ENCODE measurements at places on chromosomes 13 and 19. TPM values are rescaled to one million over a fixed set of nuclear protein-coding genes. Genes with fewer than 3 reads are reported as not detected.

PTGER1 gene
- 1.7 TPM for total RNA-seq

ATP12A gene
- total RNA-seq, result 0.06 TPM

DNA sequence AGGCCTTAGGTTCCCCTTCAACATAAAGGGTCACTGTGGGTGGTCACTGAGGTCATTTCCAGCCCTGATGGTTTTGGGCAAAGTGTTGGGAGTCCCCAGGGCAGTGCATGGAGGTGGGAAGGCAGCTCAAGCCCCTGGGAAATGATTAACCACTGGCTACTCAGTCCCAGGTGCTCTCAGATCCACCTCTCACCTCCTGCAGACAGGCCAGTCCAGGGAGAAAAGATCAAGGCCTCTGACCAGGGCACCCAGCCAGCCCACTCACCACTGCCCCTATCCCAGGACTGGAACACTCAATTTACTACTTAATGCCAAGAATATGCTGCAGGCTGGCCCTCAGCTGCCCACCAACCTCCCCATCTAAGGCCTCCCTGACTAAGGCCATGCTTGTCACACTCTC is 1307.9 kb downstream of the UQCRFS1 start:
- no peak for DNase-seq

TMEM221 gene
- total RNA-seq, result not detected

DNA sequence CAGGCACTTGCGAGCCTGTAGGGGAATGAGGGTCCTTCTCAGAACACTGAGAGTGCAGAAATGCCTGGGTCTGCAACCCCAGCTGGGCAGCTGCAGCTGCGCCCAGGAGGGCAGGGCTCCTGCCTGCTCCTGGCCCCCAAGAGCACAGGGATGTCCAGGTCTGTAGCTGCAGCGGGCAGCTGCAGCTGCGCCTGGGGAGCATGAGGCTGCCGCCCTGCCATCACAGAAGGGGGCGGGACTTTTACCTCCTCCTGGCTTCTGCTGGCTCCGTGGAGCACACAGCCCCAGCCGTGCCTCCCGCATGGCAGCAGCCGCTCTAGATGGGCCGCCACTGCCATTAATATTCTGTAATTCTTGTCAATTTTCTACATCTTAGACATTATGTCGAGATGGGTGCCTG is 17.8 kb downstream of the CPB2 start:
- DNase-seq, result no peak

GRCh38 chr13:38417241-38417640 is 67.6 kb downstream of the UFM1 start:
- no peak for DNase-seq

ELF1 gene
- total RNA-seq, result 30.5 TPM

CGB3 gene
- not detected for total RNA-seq

DNA sequence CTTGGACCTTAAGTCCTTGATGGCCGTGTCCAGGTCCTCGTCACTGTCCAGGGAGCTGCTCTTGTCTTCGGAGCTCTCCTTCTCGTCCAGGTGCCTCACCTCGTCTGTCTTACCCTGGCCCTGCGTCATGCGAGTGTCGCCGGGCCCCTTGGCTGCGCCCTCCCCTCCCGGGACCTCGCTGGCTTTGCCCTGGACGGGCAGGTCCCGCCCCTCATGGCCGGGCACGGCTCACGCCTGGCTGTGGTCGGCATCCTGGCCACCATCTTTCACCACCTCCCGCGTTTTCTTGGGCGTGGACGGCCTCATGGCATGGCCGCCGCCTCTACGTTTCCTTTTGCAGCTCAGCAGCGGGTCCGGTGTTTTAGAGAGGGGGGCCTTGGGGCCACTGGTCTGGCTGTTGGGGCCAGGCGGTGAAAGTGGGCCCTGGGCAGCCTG is 14.8 kb downstream of the RB1 start:
- no peak for DNase-seq

DNA sequence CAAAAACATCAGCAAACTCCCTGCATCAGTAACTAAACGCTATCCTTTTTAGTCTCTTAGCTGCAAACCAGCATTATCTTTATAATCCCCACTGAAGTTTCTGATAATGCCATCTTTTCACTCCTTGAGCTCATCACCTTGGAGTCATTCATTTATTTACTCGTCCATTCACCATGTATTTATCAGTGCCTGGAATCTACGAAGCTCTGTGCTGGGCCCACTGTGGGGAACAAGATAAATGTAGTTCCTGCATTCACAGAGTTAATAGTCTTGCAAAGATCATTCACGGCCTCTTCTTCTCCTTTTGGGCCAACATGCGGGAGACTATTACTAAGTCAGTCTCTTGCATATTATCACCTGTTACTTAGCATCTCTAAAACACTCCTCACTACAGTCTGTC is 89.4 kb downstream of the HS6ST3 start:
- DNase-seq, result no peak

DNA sequence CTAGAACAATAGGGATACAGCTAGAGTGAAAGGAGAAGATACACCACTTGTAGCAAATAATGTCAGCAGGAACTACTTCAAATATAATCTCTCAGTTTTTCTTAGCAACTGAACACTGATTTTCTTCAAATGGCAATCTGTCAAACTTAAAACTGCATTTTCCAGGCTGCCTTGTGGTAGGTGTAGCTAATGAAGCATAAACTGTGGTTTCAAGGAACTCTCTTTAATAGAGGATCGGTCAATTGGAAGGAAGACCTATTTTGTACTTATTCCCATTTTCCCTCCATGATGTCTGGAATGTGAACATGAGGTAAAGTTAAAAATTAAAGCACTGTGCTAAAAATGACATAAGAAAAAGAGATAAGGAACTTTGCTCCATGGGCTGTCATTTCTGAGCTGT is 1261.9 kb downstream of the PCDH17 start:
- DNase-seq, result no peak

GRCh38 chr19:16328824-16329482 is 4.3 kb downstream of the KLF2 start:
- DNase-seq, result no peak

DNA sequence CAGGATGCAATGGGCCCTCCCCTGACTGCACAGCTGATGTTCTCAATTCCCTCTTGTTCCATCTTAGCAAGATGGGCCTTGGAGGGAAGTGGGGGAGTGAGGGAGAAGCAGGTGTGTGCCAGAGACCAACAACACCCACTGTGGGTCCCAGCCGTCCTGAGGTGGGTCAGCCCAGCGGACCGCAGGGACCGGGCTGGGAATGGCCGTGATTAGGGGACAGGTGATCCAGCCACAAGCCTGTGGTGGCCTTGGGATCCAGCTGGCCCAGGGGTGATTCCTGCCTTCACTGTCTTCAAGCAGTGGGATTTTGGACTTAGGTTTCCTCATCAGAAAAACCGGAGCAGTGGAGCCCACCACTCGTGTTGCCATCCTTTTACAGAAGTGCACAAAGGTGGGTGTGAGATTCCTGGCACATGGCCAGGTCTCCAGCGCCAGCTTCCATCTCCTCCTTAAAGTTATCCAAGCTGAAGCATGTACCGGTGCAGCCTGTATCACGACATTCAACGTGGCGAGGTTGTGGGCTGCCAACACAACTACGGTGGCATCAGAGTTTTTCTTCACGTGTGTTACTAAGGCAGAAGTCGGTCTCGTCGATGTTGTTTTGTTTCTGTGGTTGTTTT is 9.0 kb upstream of the ATP11A start:
- no peak for DNase-seq

DNA sequence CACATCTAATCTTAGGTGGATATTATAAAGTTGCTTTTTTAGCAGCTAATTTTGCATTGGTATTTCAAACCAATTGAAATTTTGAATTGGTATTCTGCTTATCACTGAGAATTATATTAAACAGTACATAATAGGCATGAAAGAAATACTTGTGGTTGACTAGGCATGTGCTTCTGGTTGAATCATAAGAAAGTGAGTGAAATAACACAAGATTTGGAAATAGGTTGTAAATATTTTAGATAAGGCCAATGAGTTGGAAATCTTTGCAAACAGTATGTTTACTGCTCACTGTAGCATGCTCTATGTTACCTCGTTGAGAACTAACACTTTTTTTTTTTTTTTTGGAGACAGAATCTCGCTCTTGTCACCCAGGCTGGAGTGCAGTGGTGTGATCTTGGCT is 66.8 kb upstream of the RFC3 start:
- DNase-seq, result no peak

FAAP24 gene
- 7.6 TPM for total RNA-seq

MRI1 gene
- total RNA-seq, result 37.2 TPM

- DNase-seq, result no peak
Measured at GRCh38 chr19:17406887-17407196, 1.4 kb upstream of the BST2 start.

GRCh38 chr19:55216461-55217198 is 7.3 kb upstream of the PTPRH start:
- DNase-seq, result peak; percentile 93

DNA sequence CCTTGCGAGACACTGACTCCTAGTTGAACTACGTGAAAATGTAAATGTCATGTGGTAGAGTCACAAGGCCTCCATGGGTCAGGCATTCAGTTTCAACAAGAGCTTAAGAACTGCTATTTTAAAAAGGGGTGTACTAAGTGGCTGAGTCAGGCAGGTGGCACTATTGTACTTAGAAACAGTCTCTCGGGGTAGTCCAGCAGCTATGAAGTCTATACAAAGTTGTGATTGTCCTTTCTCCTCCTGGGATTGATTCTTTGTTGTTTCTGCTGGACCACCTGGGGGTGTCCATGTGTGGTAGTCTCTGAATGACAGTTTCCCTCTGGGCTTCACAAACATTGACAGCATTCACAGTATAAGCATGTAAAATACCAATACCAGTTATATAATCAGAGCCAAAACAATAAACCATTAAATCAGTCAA is 33.0 kb downstream of the UGGT2 start:
- DNase-seq, result peak; percentile 68

ATCAY gene
- total RNA-seq, result not detected

DNA sequence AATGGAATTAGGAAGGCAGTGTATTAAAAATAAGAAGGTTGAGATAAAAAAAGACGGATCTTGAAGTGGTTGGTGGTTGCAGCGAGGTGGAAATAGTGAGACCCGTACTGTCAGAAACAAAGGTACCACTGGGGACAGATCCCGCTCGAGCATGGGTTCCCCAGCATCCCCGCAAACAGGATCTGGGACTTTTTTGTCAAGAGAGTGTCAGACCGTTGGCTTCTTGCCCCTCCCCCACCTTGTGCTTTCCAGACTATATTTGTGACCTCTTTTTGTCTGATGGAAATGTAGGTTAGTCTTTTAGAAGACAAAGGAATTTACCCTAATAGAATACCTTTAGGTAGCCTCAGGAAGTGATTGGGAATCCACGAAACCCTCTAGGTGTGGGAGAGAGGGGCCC is 4.2 kb downstream of the GATAD2A start:
- DNase-seq, result no peak

DNA sequence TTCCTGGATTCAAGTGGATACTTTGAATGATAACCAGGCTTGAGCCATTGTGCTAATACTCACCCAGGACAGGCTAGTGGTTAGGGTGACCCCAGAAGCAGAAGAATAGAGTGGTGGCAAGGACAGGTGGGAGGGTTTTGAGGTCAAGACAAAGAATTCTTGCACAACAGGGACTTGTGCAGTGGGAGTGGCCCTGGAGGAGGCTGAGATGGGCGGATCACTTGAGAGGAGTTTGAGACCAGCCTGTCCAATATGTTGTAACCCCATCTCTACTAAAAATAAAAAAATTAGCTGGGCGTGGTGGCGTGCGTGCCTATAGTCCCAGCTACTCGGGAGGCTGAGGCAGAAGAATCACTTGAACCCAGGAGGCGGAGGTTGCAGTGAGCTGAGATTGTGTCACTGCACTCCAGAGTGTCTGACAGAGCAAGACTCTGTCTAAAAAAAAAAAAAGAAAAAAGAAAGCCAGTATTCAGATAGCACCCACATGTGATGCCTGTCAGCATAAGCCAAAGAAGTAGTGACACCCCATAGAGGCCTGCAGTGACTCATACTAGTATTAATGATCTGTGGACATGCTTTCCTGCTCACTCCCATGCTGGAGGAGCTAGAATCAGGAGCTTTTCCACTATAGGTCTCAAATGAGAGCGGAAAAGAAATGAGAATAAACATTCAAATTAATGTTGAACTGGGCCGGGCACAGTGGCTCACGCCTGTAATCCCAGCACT is 78.7 kb downstream of the RNF17 start:
- no peak for DNase-seq

DNA sequence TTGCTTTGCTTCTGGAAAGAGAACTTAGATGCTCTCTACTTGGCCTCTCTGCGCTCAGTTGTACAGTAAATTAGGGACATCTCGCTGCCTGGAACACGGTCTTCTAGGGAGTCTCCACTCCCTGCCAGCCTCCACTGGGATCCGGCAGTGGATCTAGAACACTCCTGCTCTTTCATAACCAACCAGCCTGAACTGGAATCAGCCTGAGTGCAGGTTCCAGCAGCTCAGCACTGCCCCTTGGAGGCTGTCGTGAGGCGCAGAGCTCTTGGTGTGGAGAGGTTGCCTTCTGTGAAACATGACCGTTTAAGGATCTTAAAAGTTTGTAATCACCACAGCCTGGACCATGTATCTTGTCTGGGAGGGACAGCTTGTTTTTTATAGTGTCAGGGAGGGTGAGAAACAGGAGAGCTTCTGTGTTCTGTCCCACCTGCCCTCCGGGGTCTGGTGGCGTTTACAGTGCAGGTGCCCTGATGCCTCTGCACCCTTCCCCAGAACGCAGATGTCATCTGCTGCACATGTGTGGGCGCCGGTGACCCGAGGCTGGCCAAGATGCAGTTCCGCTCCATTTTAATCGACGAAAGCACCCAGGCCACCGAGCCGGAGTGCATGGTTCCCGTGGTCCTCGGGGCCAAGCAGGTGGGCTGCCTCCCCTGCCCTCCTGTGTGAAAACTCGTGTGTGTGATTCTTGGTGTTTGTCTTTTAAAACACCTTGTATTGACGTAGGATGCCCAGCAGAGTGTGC is 24.8 kb downstream of the UPF1 start:
- DNase-seq, result peak; percentile 27

DNA sequence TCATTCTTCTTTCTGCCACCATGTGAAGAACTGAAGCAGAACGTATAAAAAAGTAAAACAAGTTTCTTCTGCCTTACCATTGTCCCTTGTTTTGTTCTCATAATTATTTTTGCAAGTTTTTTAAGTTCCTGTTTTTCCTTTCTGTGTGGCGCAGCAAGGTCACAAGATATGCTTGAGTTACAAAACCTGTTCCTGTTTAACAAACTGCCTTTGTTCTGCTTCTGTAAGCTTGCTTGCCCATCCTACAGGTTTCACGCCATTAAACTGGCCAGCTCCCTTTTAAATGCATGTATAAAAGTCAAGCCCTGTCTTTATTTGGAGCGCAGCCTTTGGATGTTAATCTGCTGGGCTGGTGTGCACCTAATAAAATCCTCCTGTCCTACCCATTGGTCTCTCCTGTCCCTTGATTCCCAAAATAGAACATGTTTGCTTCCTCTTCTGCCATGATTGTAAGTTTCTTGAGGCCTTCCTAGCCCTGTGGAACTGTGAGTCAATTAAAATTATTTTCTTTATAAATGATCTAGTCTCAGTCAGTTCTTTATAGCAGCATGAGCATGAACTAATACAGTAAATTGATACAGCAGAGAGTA is 1115.4 kb downstream of the SLITRK1 start:
- no peak for DNase-seq
